Kasumi-1 (cell line): ENCODE measurements at places on chromosomes 3 and 15.

GRCh38 chr3:117399311-117400078 lies 689.9 kb downstream of the TUSC7 start:
- no peak for DNase-seq

DNA sequence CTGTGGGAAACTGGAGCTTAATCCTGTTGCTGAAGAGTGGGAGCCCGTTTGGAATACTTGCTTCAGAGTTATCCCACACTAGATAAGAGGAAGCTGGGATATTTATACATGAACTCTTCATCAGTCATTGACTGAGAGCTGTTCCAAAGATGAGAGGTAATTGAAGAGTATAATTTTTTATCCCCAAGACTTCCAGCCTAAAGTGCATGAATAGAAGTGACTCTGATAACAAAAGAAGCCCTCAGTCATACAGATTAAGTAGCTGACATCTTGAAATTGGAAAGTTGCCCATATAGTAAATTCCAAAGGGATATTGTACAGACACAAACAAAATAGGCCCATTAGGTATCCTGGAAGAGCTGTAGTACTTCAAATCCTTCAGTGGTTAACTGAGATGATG lies 268.0 kb downstream of the EPHA3 start:
- no peak for DNase-seq

DNA sequence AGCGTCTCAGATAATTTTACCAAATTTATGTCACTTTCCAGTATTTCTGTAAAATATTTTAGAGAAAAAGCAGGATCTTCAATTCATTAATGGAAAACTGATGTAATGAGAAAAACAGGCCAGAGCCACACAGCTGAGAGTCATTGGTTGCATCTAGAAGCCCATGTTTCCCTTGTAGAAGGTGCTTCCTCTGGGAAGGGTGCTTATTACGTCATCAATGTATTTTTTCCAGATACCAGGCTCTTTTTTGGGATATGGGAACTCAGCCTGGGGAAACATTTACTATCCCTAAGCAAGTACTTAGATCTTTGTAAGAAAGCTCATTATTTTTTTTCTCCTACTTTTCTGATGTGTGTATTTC lies 89.1 kb upstream of the PHLDB2 start:
- no peak for DNase-seq

GRCh38 chr15:50278496-50278895 lies 13.0 kb upstream of the HDC start:
- DNase-seq, result peak; percentile 66

DNA sequence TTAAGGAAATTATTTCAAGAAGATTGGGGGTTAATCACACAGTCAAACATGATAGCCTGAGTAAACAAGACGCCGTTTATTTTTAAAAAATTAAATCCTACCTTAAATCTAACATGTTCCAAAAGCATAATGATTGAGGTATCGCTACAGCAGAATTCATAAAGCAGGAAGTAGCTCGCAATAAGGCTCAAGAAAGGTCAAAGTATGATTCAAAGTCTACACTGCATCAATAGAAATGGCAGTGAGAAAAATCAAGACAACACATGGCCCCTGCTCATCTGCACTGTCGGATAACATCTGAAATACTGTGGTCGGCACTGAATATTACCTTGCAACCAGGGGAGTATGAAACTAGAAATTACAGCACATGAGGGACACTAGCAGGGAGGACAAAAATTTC lies 93.2 kb downstream of the SMARCC1 start:
- DNase-seq, result no peak

- no peak for DNase-seq
Observed at GRCh38 chr3:38084334-38085310, 45.6 kb downstream of the DLEC1 start.

DNA sequence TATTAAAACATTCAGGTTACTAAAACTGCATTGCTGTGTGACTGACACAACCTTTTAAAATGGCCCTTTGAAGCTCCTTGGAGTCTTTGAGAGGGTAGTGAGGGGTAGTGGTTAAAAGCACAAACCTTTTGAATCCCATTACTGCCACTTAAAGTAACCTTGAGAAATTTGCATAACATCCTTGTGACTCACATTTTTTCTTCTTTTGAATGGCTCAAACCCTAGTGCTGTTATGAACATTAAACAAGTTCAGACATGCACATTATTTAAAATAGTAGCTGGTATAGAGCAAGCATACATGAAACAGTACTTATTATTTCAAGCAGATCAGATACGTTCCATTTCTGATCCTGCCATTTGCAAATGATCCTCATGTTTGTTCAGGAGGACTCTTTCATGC lies 3.7 kb upstream of the CLDN1 start:
- no peak for DNase-seq

DNA sequence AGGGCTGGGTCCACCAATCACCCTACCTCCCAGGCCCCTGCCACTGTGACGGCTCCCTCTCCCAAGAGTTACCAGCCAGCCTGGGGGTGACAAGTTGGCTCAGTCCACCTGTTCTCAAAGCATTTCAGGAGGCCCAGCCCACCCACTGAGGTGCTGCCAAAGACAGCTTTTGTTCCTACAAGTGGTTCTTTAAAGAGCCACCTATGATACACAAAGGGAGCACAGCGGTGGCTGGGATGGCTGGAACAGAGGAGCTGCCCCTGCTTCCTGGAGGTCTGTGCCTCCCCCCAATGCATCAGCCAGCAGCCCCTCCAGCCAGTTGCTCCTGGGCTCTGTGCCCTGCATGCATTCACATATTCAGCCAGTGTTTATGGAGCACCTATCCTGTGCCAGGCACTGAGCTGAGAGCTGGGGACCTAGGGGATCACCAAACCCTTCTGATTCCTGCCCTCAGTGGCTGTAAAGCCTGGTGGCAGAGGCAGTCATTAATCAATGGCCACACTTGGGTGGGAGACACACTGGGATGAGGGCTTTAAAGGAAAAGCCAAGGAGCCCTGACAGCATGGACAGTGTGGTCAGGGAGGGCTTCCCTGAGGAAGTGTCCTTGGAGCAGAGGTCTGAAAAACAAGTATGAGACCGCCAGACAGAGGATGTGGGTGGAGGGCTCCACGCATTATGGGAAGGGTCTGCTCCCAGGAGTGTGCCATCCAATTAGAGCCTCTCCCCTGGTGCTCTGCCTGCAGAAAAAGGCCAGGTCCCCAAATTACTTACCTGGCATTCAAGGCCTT lies 107.1 kb upstream of the LINGO1 start:
- DNase-seq, result no peak

DNA sequence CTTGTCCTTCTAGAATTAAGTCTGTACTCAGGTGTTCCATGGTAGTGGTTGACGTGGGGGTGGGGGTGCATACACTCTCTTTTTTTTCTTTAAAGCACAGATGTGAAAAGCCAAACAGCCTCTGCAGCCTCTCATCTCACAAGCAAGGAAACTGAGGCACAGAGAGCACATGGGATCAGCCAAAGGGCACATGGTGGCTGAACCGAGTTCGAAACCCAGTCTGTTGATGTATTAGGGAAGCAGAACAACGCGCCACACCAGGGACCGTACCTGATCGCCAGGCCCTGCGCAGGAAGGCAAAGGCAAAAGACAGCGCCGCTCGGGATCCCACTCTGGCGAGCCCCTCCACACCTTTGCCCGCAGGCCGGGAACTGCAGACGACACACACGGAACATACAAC lies 47.3 kb downstream of the HERC2 start:
- no peak for DNase-seq

DNA sequence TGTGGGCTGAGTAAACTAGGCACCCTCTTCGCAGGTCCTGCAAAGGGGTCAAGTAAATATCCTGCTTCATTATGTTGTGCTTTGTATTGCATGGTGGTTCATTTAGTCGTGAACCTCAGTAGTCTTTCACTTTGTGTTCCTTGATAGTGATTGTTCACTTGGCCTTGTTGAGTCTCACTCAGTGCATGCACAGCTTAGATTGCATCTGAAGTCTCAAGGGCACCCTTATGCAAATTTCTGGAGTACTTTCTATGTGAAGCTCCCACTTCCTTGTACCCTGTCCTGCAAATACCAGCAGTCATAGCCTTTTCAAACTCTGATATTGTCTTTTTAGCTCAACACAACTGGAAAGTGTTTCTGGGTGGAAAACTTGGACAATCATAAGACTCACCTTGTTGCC lies 519.2 kb downstream of the NAALADL2 start:
- DNase-seq, result no peak

- DNase-seq, result no peak
Observed at GRCh38 chr15:29133791-29134190, 135.8 kb downstream of the NSMCE3 start.

DNA sequence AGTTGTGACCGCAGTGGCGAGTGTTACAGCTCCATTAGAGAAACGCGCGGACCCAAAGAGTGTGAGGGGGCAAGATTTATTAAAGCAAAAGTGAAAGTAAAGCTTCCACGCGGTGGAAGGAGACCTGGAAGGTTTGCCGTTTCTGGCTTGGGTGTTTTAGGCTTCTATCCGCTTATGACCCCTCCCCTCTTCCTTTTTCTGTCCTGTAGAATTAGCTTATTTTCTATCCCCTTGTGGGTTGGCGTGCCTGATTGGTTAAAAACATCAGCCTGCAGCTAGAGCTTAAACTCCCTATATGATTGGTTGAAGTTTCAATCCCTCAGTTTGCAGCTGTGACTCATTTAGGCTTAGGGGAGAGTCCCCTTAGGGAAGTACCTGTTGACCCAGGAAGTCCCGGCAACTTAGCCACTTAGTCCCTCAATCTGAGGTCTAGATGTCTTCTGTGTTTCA lies 39.6 kb downstream of the C3orf38 start:
- no peak for DNase-seq

DNA sequence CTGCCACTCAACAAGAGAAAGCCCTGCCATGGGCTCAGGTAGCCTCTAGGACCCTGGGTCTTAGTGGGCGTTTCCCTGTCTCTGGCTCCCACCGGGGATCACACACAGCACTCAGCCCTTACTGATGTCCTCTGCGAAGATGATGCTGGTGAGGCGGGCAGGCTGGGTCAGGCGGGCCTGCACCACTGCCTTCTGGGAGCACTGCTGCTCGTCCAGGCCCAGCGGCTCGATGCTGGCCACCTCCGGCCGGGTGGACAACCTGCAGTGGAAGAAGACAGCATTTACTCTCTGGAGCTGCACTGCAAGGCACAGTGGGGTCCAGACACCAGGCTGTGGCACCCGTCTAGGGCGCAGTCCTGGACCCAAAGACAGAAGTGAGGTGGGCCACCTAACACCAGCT lies 20.5 kb downstream of the NUP210 start:
- no peak for DNase-seq

DNA sequence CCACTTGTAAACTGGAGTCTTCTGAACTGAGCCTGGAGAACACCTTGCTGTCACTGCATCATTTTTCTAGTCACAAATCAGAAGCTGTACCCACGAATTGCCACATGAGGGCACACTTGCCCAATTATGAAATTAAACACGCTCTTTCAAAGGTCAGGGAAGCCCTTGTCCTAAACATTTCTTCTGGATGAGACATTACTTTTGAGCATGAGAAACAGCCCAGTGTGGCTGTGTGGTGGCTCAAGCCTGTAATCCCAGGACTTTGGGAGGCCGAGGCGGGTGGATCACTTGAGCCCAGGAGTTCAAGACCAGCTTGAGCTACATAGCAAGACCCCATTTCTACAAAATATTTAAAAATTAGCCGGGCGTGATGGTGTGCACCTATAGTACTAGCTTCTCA lies 27.5 kb upstream of the CFAP161 start:
- peak; percentile 78 for DNase-seq

- DNase-seq, result no peak
Observed at GRCh38 chr3:46632792-46633191, 20.5 kb downstream of the FAM240A start.

GRCh38 chr3:8741581-8742261 lies 8.1 kb downstream of the CAV3 start:
- no peak for DNase-seq

DNA sequence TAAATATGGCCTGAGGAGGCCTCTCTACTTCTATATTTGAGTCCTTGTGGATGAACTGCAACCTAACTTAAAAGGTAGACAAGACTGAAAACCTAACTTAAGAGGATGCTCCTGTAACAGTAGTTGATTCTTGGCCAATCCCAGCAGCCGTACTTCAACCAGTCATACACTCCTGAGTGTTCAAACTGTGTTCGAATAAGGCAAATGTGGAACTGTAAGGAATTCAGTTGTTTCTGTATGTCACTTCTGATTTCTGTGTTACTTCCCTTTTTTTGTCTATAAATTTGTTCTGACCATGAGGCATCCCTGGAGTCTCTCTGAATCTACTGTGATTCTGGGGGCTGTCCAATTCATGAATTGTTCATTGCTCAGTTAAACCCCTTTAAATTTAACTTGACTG lies 20.5 kb downstream of the GALK2 start:
- peak; percentile 87 for DNase-seq

DNA sequence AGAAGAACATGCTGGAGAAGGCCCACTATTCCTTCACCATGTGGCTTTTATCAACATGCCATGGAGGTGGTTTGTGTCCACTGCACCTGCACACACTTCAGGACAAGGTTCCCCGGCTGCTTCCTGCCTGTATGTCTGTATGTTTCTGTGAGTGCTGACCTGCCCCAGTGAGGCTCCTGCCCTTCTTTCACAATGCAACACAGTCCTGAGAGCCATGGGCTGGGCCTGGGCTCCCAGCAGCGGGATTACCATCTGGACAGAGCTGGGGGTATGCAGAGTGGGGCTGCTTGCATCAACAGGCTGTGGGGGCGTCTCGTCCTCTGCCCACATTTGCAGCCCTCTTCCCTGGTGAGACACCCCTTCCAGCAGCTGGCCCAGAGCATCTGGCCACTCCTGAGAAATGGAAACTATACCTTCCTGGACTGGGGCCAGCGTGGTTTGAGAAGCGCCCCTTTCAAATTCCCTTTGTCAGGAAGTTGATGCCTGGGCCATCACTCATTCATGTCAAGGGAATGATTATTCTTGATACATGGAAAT lies 29.3 kb upstream of the C15orf39 start:
- no peak for DNase-seq

GRCh38 chr3:46642971-46643370 lies 30.6 kb downstream of the FAM240A start:
- no peak for DNase-seq

DNA sequence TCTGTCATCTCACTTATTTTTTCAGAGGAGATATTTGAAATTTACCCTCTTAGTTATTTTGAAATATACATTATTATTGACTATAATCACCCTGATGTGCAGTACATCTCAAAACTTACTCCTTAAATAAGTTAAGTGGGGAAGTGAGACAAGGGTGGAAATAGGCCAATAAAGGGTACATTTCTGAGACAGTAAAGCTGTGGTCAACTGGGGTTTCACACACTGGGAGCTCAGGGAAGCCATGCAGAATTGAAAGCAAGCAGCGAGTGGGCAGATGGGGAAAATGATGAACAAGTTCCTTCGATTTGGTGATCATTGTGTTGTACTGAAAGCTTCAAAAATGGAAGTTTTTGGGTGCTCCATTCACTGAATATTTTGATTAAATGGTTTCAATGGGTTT lies 21.6 kb upstream of the MOBP start:
- no peak for DNase-seq
